ENCODE measurements at places on chromosomes 1 and 21.
A peak's percentile ranks its signal among the peaks of the same experiment; 100 is the strongest.

GRCh38 chr1:42040159-42040558, 113.1 kb upstream of the GUCA2B start:
- DNase-seq = no peak

DNA sequence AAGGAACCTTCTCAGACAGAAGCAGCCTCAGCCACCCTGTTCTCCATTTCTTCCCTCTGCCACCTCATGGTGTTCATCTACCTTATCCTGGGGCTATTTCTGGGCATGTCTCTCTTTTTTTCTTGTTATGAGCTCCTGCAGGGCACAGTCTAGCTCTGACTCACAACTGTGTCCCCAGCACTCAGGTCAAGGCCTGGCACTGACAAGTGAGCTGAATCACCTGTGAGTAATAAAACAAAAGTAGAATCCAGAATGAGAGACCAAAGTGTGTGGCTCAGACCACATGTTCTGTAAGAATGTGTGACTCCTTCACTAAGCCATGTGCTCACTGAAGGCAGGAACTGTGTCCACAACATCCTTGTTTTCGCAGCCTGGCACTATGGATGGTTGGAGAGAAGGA, 23.2 kb downstream of the C1orf94 start:
- DNase-seq = peak; percentile 24

- DNase-seq = no peak
Measured at GRCh38 chr1:207028884-207029650, 3.5 kb downstream of the C1orf116 start.

GRCh38 chr1:51675177-51675780, 58.4 kb downstream of the OSBPL9 start:
- no peak for DNase-seq

GRCh38 chr1:223707256-223708000, 4.9 kb upstream of the CAPN2 start:
- peak; percentile 96 for DNase-seq

DNA sequence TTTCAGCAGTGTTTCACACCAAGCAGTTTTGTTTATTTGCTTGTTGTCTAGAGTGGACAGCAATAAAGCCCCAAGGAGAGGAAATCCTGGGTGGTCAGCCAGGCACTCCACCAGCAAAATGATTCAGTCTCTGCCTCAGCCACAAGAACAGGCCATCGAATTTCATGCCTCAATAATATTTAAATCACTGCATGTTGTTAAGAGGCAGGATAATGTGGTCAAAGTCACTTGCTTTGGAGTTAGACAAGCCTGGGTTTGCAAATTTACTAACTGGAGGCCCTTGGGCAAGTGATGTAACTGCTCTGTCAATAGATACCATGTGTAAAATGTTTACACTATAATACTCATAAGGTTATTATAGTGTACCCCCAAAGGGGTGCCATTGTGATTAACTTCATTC, 349.6 kb downstream of the LMO4 start:
- no peak for DNase-seq

GRCh38 chr1:93079685-93080141, 630 bp downstream of the MTF2 start:
- DNase-seq = no peak

DNA sequence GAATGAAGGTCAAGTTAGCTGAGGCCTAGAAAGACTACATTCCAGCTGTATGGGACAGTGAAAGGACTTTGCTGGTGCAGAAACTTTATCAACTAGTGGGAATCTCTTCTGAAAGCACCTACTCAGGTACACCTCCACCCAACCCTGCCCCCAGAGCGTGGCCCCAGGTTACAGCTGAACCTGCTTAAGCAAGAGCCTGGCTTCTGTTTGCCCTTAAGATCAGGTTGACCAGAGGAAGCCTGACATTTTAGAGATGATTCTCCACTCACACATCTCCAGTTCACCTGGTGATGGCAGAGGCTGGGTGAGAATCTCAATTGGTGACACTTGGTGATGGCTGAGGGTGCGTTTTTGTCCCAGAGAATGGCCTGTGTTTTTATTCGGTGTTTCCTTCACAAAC, 24.0 kb downstream of the ELAPOR1 start:
- no peak for DNase-seq

- no peak for DNase-seq
Measured at GRCh38 chr1:119838236-119838635, 27.0 kb upstream of the REG4 start.

DNA sequence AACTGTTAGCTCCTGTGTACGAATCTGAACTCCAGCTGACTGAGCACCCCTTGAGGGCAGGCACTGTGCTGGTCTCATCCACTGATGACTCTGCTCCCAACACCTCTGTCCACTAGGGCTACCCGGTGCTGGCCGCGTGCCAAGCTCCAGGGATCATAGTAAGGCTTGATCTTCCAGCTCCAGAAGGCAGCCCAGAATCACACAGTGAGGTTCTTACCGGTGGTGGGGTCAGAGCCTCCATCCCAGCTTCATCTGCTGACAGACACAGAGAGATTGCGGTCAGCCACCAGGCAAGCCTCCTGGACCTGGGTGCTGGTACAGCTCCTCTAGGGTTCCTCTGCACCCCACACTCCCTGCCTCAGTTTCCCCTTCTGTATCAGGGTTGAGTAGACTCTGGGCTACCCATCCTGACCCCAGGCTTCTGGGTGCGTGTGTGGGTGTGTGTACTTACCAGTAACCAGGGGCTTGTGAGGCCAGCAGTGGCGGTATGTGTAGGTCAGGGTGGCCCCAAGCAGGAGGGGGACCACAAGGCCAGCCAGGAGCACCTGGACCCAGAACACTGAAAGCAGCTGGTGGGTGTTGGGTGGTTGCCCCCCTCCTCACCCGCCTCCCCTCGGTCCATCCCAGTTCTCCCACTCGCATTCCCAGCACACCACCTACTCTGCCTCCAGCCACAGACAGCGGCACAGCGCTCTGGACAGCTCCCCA, 3.4 kb downstream of the TNFRSF25 start:
- no peak for DNase-seq

DNA sequence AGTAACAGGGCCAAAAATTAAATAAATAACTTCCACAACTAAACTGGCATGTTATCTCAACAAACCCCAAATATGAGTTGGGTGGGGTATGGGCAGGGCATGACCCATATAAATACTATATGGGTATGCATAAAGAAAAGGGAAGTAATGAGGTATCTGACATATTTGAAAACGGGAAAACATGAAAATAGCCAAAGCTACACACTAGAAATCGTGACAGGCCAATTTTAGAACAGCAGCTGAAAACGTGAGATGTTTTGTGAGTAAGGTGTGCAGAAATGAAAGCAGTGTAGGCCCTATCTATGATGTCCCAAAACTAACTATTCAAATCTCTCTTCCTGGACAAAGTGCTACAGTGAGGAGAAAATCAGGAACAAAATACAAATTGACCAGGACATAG, 537.9 kb upstream of the NR5A2 start:
- no peak for DNase-seq

- DNase-seq = no peak
Measured at GRCh38 chr21:35602811-35603362, 457.4 kb downstream of the SETD4 start.

GRCh38 chr1:195761104-195761503, 847.1 kb downstream of the KCNT2 start:
- no peak for DNase-seq

DNA sequence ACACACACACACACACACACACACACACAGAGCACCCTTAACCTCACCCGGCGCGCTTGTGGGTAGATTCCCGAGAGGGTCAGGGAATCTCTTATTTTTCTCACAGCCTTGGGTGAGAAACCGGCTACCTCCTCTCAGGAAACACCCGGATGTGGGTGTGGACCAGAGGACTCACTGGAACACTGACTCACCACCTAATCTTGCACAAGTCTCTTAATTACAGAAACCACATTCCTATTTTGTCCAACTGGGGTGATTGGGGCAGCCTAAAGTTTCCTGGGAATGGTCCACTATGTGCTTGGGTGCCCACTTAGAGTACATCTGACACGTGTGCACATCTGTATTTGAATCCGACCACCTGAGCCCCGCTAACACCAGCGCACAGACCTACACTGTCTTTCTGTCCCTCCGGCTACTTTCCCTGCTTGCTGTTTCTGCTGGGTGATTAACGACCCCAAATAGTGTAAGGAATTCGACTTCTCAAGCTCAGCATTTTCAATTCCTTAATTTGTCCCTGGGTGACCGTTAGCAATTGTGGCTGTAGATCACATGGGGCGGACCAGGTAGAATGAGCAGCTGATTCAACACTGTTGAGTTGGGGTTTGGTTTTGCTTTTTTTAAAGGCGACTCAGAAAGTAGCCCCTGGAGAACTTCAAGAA, 14.0 kb upstream of the TBX15 start:
- DNase-seq = peak; percentile 82

DNA sequence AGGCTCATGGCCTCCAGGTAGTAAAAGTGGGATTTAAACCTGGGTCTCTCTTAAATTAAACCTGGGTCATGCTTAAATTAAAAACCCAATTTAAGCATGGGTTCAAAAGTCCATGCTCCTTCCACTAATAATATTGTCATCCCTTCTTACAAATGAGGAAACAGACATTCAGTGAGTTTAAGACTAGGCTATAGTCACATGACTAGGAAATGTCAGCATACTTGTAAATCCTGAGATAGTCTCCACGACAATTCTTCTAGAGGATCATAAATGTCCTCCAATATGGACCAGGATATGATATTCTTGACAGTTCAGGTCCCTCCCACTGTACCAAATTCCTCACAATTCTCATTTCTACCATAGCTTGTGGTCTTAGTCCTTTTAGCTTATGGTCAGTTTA, 10.5 kb upstream of the IGFN1 start:
- no peak for DNase-seq

- DNase-seq = no peak
Measured at GRCh38 chr1:206112600-206113301, 4.4 kb downstream of the AVPR1B start.

- DNase-seq = no peak
Measured at GRCh38 chr1:230248016-230248888, 177.9 kb downstream of the PGBD5 start.

DNA sequence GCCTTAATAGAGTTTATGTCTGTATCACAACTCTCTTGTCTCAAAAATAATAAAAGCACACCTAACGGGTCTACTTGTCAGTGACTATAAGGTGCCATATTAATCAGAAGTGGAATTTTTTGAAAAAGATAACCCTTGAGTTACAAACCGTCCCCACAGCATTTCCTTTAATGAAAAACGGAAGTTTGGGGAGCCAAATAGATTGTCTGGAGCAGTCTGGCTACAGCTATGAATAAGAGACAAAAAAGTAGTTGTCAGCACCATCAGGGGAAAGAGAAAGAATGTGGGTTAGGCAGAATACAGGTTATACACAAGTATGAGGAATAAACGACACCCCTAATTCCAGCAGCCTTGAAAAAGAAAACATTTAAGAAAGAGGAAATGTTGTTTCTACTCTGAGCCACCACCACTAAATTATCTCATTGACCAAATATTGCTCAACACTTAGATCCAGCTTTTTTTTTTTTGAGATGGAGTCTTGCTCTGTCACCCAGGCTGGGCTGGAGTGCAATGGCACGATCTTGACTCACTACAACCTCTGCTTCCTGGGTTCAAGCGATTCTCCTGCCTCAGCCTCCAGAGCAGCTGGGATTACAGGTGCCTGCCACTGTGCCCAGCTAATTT, 29.4 kb upstream of the USP24 start:
- peak; percentile 8 for DNase-seq

GRCh38 chr1:113226148-113226547, 153.2 kb downstream of the LRIG2 start:
- DNase-seq = no peak

DNA sequence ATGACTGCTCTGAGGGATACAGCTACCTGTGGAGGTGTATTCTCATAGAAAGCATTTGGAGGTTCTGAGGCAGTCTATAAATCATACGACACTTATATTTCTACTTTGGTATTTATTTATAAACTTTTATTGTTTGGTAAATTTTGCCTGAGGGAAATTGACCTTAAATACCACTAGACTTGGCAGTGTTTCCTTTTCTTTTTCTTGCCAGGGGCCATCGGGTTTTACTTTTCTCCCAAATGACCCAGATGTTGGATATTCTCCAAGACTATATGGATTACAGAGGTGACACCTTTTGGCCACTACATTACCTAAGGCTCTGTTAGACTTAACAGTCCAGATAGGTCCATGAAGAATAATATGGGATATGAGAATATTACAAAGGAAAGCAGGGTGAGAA, 28.2 kb downstream of the CHD1L start:
- no peak for DNase-seq

Measured in AG09309 (cell line).